Left kidney (tissue), 8 donors: ENCODE measurements at places on chromosomes 3 and 15.
A peak's percentile ranks its signal among the peaks of the same experiment; 100 is the strongest.

GRCh38 chr3:66326340-66326739 lies 105.5 kb downstream of the SLC25A26 start:
- DNase-seq = no peak

DNA sequence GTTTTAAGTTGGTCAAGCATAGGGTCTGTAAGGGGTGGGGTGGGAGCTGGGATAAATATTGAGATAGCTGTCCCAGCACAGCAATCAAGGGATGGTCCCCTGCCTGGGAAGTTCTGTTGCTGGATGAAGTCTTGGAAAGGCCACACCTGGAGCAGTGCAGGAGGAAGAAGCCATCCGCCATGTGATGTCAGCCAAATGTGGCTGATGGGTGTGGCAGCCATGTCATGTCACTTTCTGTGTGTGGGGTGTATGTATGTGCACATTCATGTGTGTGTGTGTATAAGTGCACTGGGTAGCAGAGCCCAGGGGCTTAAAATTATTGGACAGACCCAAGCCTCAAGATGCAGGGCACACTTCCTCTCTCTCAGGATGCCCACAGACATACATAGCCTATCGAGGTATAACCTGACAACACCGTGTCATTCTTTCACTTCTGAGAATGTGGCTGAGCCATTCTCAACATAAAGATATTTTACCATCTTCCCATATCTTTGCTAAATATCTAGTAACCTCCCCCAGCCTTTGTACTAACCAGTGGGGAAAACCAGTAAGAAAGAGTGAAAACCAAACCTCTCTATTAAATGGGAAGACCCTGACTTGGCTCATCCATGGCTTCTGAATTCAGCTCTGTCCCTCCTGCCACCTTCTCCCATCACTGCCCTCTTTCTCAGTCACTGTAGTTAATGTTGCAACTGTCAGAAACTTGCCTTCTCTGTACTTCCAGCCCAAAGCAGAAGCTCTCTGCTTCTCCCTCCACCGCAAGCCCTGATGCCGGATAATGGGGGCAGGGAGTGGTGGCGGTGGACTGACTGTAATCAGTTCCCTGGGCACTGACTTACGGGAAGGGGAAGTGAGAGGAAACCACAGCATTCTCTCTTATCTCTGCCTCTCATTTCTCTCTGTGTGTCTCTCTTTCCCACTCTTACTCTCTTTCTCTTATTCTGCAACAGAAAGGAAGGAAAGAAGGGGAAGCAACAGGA lies 11.2 kb downstream of the TNFSF10 start:
- no peak for DNase-seq

DNA sequence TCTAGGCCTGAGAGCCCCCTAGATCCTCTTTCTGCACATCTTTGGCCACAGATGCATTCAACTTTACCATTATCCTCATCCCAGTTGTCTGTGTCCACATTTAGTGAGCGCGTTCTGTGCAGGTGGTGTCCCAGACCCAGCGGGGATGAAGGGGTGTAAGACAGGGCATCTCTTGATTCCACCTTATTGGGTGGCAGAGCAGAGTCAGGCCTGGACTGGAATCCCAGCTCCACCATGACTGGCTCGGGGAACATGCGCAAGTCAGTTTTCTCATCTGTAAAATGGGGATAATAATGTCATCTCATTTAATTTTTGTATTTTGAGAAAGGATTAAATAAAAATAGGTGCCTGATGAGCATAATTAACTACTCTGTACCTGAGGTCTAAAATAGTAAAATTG lies 7.8 kb downstream of the SMAD6 start:
- no peak for DNase-seq

GRCh38 chr3:46692566-46692990 lies 901 bp downstream of the ALS2CL start:
- no peak for DNase-seq

- no peak for DNase-seq
Measured at GRCh38 chr3:63287610-63288009, 9.5 kb downstream of the SYNPR start.

DNA sequence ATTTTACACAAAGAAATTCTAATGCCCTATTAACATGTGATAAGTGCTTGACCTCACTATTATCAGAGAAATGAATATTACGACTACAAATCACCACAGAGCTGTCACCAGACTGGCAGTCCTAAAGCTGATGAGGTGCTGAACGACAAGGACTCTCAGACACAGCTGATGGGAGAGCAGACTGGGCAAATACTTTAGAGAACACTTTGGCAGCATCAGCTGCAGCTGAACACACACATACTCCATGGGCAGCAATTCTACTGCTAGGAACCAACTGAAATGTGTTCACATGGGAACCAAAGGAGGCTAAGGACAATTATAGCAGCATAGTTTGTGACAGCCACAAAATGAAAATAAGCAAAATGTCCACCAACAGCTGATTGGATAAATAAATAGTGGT lies 45.5 kb downstream of the SUSD5 start:
- DNase-seq = no peak

DNA sequence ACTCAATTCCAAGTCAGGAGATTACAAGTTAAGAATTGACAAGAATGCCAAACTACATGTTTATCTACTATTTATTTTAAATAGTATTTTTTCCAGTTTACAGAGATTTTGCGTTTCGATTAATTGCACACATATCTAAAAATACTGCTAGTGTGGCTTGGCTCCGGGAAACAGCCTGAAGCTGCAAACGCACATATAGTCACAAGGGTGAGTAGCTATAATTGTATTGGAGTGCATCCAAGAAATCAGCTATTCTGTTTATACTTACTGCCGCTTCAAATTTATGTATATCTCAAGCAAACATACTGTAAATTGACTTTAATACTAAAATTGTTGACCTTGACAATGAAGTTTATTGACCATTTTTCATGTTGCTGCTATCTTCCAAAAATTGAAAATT lies 77.0 kb upstream of the PLSCR5 start:
- no peak for DNase-seq

- peak; percentile 14 for DNase-seq
Measured at GRCh38 chr3:104642827-104643226, 723.9 kb upstream of the ALCAM start.

GRCh38 chr3:60746695-60747416 lies 504.4 kb downstream of the FHIT start:
- no peak for DNase-seq

DNA sequence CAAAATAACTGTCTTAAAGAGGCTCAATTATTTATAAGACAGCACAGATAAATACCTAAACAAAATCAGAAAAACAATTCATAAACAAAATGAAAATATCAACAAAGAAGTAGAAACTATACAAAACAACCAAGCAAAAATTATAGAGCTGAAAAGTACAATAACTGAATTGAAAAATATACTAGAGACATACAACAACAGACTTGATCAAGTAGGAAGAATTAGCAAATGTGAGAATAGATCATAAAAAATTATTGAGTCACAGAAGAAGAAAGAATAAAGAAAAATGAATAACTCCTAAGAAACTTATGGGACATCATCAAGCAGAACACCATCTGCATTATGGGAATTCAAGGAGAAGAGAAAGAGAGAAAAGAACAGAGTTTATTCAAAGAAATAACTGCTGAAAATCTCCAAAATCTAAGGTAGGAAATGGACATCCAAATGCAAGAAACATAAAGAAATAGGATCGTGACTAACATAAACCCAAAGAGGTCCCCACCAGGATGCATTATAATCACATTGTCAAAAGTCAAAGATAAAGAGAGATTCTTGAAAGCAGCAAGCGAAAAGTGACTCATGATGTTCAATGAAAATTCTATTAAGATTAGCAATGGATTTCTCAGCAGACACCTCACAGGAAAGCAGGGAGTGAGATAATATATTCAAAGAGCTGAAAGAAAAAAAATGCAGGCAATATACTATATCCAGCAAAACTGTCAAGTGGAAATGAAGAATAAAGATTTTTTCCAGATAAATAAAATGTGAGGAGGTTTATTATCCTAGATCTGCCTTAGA lies 85.9 kb downstream of the DCLK3 start:
- DNase-seq = no peak

- DNase-seq = no peak
Measured at GRCh38 chr3:146550743-146551510, 6.5 kb upstream of the PLSCR1 start.

- peak; percentile 63 for DNase-seq
Measured at GRCh38 chr3:190326930-190327329, 4.7 kb upstream of the CLDN1 start.

GRCh38 chr15:85421116-85421925 lies 40.9 kb downstream of the AKAP13 start:
- no peak for DNase-seq

GRCh38 chr3:52155912-52156311 lies 1.7 kb upstream of the POC1A start:
- DNase-seq = no peak

- DNase-seq = no peak
Measured at GRCh38 chr3:98961161-98962155, 60.0 kb upstream of the DCBLD2 start.

- no peak for DNase-seq
Measured at GRCh38 chr3:112598731-112599130, 36.9 kb downstream of the SLC35A5 start.

DNA sequence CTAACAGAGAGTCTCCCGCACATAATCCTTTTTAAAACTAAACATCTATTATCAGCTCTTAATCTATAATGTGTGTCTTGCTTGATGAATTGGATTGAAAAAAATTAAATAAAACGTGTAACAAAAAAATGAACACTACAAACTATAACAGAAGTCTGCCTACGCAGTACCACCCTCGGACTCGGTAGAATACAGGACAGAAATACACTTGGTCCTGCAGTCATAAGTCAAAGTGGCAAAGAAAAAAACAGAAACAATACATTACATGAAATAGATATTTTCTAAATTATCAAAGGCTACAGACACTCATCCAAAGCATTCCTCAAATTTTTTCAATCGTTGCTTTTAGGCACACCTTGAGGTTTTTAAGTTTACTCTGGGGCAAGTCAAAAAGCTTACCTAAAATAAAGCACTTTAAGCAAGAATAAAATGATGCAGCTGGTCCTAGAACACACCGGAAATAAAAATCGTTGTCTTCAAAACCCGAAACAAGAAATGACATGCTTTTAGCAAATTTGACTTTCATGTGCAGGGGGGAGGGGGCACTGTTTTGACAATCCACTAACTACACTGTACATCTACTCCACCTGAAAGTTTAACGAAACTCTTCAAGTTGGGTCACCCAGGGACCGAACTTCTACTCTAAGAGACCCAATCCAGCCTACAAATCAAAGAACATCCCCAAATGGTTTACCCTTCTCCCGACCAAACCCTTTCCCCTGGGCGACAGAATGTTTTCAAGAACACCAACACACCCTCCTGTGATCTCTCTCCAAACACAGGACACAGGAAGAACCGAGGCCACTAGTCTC lies 1.3 kb downstream of the ADAM10 start:
- no peak for DNase-seq

GRCh38 chr3:112395181-112395895 lies 62.4 kb downstream of the CD200 start:
- no peak for DNase-seq

- peak; percentile 18 for DNase-seq
Measured at GRCh38 chr3:5187920-5188418, 462 bp downstream of the EDEM1 start.

GRCh38 chr3:127222163-127222562 lies 29.2 kb downstream of the PRR23E start:
- no peak for DNase-seq

GRCh38 chr15:59115047-59115446 lies 10.1 kb downstream of the CCNB2 start:
- no peak for DNase-seq

GRCh38 chr15:77741106-77741505 lies 108.4 kb upstream of the LINGO1 start:
- no peak for DNase-seq

- DNase-seq = no peak
Measured at GRCh38 chr3:4052706-4053105, 250.5 kb upstream of the SETMAR start.

- peak; percentile 95 for DNase-seq
Measured at GRCh38 chr3:187738331-187739093, 6.8 kb downstream of the BCL6 start.

GRCh38 chr15:49168016-49168415 lies 2.0 kb upstream of the GALK2 start:
- DNase-seq = no peak

DNA sequence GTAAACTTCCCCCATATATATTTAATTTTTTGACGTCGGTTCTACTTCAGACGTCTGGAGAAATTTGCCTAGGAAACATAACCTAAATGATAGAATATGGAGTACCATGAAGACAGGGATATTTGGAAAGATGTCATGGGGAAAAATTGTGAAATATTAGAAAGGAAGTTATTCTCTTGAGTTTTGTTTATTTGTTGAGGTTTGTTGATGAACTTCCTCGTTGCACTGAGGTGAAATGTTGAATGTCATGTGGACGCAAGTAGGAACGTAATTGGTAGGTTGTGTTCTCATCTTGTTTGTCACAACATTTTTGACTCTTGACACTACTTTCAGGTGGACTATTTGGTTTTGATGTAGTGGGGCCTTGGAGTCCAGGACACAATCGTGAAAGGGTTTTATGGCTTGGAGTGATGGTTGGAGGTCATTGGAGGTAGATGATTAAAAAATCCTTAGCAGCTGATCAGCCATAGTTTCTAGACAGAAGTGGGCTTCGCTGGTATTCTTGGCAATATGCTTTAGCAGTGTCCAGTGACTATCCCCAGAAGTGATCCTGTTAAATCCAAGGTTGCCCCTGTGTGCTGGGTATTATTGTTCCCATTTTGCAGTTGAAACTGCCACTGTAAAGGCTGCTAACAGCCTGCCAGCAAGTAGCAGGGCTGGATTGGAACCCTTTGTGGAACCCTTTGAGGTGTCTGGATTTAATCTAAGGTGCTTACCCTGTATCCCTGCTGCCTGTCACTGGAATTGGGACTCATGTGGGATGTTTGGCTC lies 1.5 kb downstream of the ABHD5 start:
- no peak for DNase-seq

DNA sequence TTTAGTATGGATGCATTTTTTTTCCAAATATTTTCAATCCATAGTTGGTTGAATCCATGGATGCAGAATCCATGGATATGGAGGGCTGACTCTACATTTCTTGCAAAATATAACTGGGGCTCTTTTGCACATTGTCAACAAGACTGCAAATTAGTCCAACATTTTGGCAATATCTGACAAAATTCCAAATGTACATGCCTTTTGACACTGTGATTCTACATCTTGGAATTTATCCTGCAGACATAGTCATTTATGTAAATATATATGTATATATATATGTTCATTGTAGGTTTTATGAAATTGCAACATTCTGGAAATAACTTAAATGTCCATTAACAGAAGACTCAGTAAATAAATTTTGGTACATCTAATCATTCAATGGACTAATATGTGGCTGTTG lies 203.0 kb downstream of the THRB start:
- DNase-seq = no peak

DNA sequence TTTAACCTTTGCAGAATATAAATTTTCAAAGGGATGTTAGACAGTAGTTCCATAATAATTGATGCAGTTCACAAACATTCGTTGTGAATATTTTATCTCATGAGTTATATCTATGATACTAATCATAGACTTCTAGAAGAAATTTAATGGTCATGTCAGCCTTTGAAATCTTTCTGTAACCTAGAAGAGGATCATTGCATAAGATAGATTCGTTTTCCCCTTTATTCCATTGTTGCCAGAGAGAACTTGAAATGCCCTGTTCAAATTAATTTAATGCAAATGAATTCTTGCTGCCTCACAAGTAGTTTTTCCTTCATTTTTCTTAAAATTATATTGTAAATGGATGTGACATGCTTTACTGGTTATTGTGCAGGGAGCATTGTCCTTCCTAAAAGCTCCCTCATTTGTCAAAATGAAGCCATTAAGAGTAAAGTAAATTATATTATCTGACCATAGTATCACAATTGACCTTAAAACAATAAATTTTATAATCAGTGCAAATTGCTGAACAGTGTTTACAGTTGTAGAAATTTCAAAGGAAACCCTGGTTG lies 128.5 kb upstream of the ZNF717 start:
- no peak for DNase-seq

GRCh38 chr3:66938338-66938963 lies 59.7 kb upstream of the KBTBD8 start:
- DNase-seq = peak; percentile 72
